Activated CD8-positive, alpha-beta T cell treated with anti-CD3 and anti-CD28 coated beads, Interleukin-2, amount 10 ng/mL, durations not matched to agents 7 days and 5 days (primary cell): ENCODE measurements at places on chromosomes 1 and 21.

DNA sequence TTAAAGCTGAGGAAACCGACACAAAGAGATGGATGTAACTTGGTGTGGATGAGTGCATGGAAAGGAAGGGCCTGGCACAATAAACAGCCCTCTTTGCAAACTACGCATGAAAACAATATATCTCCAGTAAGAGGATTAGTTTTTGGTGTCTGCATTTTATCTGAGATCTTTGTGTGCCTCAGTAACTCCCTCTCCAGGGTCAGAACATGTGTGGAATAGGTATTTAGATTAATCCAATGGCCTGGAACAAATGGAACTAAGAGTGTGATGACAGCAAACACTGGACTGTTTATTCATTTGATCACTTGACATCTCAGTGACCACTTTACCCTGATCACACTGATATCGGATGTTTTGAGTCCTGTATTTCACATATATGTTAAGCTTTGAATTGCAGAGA is 45.3 kb downstream of the AKNAD1 start:
- no peak for DNase-seq

DNA sequence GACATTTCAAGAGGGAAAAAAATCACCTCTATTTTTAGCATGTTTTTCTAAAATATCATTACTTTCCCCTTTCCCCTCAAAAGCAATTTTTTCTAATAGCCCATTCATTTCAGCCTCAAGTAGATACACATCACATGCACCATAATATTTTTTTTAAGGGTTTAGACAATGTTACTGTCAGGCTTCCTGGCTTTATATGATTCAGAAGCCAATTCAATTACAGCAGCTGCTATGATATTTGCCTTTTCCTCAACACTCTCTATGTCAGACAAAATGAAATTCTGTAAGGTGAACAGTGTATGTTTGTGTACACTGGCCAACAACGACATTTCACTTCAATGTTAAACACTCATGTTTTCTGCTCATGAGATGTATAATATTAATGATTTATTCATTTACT is 46.5 kb downstream of the OMA1 start:
- no peak for DNase-seq

DNA sequence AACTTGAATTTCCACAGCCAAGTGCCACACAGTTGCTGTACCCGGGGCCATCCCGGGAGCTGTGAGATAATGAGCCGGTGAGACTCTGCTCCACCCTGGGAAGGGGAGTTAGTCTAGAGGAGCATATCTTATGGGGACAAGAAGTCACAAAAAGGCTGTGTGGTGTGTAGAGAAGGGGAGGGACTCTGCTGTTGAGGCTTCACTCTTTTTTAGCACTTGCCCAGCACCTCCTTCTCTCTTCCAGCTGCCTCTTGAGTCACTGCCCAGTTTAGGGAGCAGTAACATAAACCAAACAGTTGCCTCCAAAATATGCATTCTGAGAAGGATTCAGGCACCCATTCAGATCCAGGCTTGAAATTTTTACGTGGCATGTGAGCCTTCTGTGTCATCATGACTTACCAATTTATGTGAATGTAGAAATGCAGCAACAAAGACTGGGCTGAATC is 744 bp upstream of the WDR26 start:
- DNase-seq: peak; percentile 26

GRCh38 chr1:225949041-225949440 is 8.0 kb upstream of the LEFTY2 start:
- no peak for DNase-seq

DNA sequence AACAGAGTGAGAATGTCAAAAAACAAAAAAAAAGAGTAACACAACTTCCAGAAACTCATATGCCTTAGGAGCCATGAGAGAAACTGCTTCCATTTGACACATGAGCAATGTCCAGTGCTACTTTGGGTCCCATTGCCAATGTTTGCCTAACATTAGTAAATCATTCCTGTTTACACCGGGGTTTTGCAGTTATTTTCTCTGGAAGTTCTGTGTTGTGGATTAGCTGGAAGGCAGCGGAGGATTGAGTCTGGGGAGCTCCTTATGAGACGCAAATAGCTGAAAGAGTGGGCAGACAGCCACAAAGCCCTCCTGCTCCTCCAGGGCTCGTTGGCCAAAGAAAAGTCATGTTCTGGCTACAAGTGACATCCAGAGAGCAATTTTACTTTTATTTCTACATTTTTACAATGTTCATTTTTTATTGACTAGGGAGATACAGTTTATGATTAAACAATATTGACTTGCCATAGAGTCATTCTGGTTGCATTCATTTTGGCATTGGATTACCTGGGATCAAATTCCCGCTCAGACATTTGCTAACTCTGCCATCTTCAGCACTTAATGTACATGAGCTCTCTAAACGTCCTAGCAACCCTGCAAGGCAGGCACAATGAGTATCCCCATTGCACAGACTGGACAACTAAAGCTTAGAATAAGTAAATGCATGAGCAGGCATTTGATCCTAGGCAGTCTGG is 66.4 kb upstream of the GALNT2 start:
- DNase-seq: no peak

DNA sequence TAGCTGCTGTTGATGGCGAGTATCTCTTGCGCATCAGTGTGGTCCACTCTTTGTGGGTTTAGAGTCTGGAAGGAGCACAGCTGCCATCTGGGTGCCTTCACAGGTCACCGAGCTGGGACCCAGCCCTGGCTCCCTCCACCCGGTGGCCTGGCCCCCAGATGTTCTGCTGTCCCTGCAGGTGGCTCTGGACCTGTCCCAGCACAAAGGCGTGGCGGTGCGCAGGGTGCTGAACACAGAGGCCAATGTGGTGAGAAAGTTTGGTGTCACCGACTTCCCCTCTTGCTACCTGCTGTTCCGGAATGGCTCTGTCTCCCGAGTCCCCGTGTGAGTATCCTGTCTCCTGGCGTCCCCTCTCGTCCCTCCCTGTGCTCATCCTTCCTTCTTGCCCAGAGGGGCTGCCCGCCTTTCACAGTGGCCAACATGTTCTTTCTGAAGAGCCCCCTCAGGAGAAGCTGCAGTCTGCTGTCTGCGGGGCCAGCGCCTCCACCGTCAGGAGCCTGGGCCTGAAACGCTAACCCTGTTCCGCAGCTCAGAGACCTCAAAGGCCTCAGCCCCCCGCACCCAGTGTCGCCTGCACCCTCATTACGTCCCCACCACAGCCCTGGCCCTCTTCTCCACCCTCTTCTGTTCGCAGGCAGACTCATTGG is 27.4 kb downstream of the QSOX1 start:
- no peak for DNase-seq

GRCh38 chr1:158117854-158118704 is 62.6 kb upstream of the CD1D start:
- DNase-seq: peak; percentile 54

- no peak for DNase-seq
These were observed 13.3 kb upstream of the ADORA1 start for GRCh38 chr1:203114202-203114601.

DNA sequence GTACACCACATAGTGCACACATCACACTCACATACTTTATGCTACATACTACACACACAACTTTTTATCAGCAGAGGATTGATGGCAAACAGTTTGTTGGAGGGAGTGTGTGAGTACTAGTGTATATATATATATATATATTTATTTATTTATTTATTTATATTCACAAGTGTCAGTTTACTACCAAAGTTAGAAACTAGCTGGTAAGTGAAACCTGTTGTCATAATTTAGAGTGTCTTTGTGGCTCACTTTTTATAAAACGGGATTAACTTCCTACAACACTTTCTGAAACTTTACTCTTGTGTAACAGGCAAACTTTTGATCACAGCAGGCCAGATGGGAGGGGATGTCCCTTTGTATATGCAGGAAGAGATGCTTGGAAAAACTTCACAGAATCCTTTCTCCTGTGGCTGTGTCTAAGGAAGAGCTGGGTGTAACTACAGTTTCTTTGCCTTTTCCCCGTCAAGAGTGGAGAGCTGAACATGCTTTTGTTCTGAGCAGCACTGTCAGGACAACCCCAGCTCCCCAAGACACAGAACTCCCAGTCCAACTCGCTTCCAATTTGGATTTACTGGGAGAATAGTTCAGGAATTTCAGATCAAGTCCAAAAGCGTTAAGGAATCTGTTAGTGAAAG is 1.9 kb upstream of the SAMD13 start:
- no peak for DNase-seq

GRCh38 chr1:241332987-241333386 is 24.0 kb downstream of the RGS7 start:
- DNase-seq: no peak

DNA sequence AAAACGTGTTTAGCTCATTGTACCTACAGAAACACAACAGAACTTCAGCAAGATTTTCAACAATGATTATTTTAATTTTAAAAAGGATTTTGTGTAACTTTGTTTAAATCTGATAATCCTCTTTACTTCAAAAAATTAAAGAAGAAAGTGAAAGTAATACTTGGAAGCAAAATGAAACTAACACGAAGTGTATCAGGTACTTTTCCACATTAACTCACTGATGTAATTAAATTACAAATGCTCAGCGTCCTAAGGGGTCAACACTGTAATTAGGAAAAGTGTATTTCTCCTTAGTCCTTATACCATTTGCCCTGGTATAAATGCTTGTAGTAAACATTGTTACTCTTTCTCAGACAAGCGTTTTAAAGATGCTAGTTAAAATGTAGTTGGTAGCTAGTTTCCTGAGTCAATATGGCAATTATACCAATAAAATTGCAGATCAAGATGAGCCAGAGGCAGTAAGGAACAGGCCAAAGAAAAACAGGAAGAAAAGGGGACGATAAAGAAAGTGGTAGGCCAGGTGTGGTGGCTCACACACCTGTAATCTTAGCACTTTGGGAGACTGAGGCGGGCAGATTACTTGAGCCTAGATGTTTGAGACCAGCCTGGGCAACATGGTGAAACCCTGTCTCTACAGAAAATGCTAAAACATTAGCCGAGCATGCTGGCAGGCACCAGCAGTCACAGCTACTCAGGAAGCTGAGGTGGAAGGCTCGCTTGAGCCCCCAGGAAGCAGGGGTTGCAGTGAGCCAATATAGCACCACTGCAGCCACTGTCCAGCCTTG is 553.0 kb downstream of the SMYD3 start:
- peak; percentile 33 for DNase-seq

- DNase-seq: peak; percentile 42
These were observed 102.3 kb downstream of the TMEM53 start for GRCh38 chr1:44571712-44572571.

DNA sequence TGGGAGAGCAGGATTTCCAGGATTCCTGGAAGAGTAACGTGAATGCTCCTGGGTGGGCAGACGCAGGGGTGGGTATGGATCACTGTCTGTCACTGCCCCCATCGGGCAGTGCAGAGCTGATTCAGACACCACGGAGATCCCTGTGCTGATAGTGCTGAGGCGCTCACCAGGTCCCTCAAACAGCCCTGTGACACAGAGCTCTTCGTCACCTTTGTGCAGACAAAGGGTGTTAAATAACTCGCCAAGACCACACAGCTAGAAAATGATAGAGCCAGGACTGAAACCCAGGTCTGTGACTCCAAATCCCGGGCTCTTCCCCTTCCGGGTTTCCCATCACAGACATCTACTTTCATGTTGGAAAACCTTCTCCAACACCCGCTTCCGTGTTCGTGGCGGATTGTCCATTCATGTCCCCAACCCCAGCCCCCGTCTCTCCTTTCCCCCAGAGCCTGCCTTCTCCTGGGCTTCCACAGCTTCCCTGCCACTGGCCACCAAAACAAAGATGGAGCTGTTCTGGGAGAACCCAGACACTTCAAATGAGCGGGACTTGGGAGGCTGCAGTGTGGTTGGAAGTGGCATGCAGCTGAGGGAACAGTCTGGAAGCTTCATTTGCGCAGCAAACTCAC is 2.6 kb downstream of the EFHD2 start:
- DNase-seq: peak; percentile 52

- no peak for DNase-seq
These were observed 3.4 kb upstream of the PTPRF start for GRCh38 chr1:43527111-43527878.

DNA sequence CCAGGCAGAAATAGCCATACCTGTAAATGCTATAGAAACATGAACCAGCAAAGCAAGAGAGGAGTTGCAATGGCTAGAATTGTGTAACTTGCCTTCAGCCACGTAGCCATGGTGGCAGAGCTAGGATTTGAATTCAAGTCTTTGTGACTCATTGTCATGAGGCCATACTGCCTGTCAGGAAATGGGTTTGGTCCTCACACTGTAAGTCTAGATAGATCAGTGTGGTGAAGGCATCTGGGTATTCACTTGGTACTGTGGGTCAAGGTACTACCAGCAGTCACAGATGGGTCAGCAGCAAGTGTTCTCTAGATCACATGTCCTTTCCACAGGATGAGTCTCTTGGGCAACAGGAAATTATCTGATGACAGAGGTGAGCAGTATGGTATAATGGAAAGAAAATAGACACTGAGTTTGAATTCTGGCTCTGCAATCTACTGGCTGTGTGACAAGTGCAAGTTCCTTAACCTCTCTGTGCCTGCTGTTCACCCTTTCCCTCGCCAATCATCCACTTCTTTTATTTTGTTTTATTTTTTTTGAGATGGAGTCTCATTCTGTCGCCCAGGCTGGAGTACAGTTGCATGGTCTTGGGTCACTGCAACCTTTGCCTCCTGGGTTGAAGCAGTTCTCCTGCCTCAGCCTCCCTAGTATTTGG is 36.9 kb downstream of the FGGY start:
- DNase-seq: peak; percentile 38

GRCh38 chr1:111666828-111667227 is 47.2 kb downstream of the RAP1A start:
- DNase-seq: no peak

GRCh38 chr1:115797486-115797885 is 29.0 kb upstream of the CASQ2 start:
- DNase-seq: no peak

DNA sequence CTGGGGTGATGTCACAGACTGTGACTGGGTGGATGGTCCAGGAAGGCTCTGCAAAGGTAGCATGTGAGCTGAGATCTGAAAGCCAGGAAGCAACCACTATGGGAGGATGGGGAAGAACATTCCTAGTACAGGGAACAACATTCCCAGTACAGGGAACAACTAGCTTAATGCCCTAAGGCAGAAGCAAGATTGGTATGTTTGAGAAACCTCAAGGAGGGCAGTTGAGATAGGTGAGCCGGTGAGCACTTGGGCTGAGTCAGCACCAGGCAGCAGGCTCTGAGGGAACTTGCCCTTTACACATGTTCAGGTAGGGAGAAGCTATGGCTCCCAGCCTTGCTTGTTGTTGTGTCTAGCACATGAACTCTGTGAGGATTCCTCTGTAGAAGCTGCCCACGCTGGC is 24.2 kb upstream of the CACNA1E start:
- no peak for DNase-seq
